ENCODE measurements at places on chromosomes 3 and 15.

- DNase-seq, result no peak
These were observed 677.8 kb downstream of the FHIT start for GRCh38 chr3:60573494-60573893.

- DNase-seq, result no peak
These were observed 18.9 kb upstream of the ACAP2 start for GRCh38 chr3:195461594-195462307.

DNA sequence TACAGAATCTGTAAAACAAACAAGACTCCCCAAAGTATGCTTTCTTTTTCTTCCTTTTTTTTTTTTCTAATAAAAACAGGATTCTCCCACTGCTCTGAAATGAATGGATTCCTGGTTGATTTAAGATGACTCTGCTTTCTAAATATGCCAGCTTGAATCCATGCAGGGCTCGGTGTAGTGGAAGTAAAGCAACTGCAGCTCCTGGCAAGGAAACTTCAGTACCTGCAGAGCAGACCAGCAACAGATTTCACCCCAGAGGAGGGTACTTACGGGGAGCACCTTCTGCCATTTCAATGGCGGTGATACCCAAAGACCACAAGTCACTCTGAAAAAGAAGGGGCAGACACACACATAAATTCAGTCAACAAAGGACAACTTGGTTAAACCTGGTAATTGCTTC, 150.5 kb upstream of the SLC2A2 start:
- no peak for DNase-seq

- DNase-seq, result no peak
These were observed 333.7 kb downstream of the CTNNB1 start for GRCh38 chr3:41532976-41533375.

DNA sequence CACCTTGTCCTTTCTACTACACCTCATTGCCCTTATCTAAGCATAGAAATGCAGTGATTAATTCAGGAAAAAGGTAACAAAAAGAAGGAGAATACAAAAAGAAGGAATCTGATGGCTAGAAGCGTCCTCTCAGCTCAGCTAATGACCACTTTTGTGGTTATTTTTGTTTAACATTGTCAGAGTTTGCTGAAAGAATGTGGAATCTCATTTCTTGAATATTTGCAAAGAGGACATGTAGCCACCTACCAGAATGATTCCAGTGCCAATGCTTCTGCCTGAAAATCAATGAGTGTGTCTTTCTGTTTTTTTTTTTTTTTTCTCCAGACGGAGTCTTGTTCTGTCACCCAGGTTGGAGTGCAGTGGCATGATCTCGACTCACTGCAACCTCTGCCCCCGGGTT, 24.5 kb downstream of the NANOGP8 start:
- DNase-seq, result no peak

DNA sequence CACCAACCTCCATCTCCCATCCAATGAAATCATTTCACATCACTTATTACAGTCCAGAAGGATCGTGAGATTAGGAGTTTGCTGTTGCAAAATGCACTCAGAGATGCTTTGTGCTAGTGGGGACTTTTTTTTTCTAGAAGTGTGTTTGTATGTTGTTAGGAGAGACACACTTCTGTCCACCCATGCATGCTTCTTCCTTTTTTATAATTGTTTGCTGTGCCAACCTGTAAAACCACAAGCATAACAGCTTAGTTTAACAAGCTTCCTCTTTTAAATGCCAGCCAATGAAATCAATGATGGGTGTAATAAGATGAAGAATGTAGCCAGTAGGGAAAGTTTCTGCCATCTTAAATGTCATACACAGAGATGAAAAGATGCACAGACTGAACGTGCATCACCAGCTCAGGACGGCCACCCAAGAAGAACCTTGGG, 305.6 kb upstream of the STT3B start:
- no peak for DNase-seq

Measured in activated naive CD8-positive, alpha-beta T cell treated with anti-CD3 and anti-CD28 coated beads, Interleukin-2, amount 50 U/mL, for 24 hours (primary cell).